Stimulated activated CD4-positive, alpha-beta T cell treated with anti-CD3 and anti-CD28 coated beads, Interleukin-1b, Interleukin-23, amount 100 ng/mL, for 1 hour (primary cell): ENCODE measurements at places on chromosomes 1 and 21.

- no peak for DNase-seq
These were observed 9.3 kb downstream of the IFI44 start for GRCh38 chr1:78658901-78659300.

DNA sequence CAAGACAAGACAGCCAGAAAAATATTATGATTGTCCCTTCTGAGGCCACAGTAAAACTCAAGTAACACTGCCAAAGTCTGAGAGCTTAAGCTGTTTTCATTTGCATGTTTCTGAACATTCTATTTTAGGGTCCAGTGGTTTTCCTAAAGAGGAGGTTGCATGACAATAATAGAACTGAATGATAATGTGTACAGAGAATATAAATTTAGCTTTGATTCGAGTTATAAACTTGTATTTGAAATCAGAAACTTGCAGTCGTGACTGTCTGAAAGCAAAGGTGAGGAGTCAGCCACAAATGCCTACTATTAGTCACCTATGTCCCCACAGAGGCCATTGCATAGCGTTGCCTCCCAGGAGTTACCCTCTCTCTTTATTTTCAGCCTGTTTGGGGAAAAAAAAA is 363.1 kb upstream of the ADGRL2 start:
- DNase-seq: no peak

GRCh38 chr1:108190686-108191416 is 9.3 kb downstream of the SLC25A24 start:
- DNase-seq: no peak

- DNase-seq: no peak
These were observed 222.7 kb downstream of the NUF2 start for GRCh38 chr1:163544441-163544840.

GRCh38 chr21:27033471-27033870 is 66.6 kb upstream of the ADAMTS5 start:
- DNase-seq: no peak

GRCh38 chr1:10592373-10592772 is 117.6 kb downstream of the PEX14 start:
- no peak for DNase-seq

GRCh38 chr1:117967881-117968280 is 38.3 kb downstream of the WDR3 start:
- DNase-seq: no peak

GRCh38 chr1:33507661-33508060 is 35.2 kb downstream of the ZSCAN20 start:
- no peak for DNase-seq

- no peak for DNase-seq
These were observed 397.9 kb downstream of the BRINP2 start for GRCh38 chr1:177568622-177569021.

- DNase-seq: no peak
These were observed 32.6 kb downstream of the ATP1B1 start for GRCh38 chr1:169138866-169139670.

DNA sequence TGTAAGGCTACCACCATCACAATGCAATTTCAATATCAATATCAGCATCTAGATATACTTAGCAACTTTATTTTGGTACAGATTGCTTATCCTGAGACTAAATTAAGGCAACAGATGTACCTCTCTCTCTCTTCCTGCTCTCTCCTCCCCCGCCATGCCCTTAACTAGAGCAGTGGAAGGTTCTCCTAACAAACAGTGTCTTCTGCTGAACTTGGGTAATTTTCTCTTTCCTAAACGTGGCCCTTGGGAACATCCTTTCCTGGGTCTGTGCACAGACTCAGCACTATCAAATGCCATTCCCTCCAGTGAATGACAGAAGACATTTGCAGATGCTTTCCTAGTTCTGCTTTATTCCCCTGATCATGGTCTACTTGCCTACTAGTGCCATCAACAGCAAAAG is 85.6 kb upstream of the TTC39A start:
- DNase-seq: no peak

GRCh38 chr1:184865831-184866230 is 108.5 kb downstream of the NIBAN1 start:
- DNase-seq: no peak

DNA sequence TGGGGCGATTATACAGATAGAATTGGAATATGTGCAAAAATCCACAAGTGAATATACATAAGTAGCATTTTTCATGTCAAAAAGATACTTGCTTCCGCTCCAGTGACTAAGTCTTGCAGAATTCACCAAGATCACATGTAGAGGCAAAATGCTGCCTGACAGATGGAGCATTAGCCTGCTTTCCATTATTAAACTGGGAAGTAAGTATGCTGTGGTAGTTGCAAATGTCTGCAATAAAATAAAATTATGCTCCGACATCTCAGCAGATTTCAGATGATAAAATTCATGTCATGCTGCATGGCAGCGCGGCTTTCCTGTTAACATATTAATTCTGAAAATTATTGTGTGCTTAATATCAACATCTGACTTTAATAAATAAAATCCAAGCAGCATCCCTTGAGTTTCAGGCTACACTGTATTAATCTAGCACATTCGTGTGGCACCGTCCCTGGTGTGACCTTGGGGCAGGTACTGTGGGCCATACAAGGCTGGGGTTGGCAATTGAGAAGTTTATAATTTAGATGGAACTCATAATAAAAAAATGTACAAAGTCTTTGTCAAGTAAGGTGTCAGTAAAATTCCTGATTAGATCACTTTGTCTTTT is 366.4 kb upstream of the ZP4 start:
- DNase-seq: no peak

GRCh38 chr1:63951059-63951946 is 177.5 kb downstream of the ROR1 start:
- no peak for DNase-seq

DNA sequence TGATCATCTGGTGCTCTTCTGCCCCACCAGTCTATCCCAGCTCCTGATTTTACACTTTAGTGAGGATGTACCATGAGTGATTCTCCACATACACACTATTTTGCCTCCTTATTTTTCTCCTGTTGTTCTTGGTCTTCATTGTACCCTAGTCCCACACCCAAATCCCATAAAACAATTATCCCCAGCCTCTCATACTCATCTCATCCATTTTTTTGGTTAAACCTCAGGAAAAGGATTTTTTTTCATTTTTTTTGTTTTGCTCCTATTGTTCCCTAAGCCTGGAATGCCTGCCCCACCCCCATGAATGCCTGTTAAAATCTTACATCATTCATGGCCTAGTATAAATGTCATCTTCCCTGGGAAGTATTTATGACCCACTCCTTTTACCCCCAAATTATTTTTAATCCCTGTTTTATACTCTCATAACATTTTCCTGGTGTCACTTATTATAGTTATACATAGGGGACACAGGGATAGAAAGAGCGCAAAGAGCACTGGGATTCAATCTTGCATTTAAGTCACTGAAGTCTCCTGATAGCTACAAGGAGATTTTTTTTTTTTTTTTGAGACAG is 4.9 kb upstream of the LINGO4 start:
- no peak for DNase-seq
